ENCODE measurements at places on chromosomes 7 and 10.

GRCh38 chr7:95881597-95881996 is 109.2 kb downstream of the DYNC1I1 start:
- DNase-seq, result no peak

DNA sequence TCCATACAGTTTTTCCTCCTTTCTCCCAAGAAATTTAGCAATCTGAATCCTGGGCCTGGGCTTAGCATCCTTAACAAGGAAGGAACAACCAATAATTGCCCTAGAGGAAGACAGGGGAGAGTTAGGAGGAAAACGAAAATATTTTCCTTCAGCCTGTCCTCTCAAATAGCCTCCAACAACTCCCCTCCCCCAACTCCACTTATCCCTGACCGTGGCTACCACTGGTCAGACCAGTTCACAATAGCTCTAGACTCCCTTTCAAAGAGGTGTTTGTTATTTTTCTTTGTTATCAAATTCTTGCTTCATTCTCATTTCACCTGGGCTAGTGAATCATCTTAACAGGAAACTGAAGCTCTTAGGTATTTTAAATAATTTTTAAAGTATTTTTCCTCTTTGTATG is 114.1 kb downstream of the CPED1 start:
- DNase-seq, result no peak

- DNase-seq, result no peak
Observed at GRCh38 chr7:2897023-2897422, 52.9 kb upstream of the GNA12 start.

DNA sequence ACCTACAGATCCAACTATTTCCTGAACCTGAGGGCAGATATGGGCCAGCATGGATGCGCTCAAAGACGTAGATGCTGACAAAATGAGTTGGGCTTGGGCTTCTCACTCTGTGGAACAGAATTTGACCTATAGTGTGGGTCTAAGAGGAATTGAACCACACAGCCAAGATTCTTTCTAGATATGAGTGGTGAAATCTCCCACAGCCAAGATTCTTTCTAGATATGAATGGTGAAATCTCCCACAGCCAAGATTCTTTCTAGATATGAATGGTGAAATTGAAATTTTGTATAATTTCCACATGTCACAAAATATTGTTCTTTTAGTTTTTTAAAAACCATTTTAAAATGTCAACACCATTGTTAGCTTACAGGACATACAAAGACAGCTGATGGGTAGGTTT is 215.4 kb upstream of the LRGUK start:
- no peak for DNase-seq

- no peak for DNase-seq
Observed at GRCh38 chr10:100659361-100660098, 85.9 kb upstream of the PAX2 start.

GRCh38 chr7:111292026-111292470 is 201.1 kb downstream of the LRRN3 start:
- DNase-seq, result no peak

DNA sequence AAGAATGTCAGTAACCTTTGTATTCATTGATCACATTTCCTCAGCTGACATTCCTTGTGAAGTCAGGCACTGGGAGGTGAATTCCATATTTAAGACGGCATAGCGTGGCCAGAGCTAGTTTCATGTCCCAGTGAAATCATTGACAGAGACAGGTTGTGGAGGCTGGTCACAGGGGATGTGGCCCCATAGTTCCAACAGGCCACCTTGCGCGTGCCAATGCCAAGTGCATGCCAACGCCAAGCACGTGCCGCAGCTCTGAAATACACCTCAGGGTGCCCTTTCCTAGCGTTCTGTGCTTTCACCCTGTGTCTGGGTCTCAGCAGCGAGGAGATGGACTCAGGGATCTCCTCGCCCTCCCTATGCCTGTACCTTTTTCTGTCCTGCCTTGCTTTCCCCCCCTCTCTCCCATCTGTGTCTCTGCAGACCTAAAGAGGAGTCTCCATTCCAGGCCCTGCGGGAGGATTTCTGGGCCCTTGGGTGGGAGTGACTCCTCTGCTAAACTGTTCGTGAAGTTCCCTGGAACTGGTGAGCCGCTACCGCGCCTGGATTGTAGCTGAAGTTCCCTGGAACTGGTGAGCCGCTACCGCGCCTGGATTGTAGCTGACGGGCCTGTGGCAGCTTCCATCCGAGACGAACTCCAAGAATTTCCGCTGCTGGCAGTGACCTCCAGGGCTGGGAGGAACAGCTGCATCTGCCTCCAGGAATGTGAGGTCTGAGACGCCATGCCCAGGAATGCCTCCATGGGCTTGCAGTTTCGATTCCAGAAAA is 19.7 kb downstream of the AQP1 start:
- DNase-seq, result no peak

GRCh38 chr10:3330663-3331062 is 158.1 kb upstream of the PITRM1 start:
- DNase-seq, result no peak

GRCh38 chr7:157474685-157475084 is 137.9 kb downstream of the DNAJB6 start:
- DNase-seq, result peak; percentile 54

DNA sequence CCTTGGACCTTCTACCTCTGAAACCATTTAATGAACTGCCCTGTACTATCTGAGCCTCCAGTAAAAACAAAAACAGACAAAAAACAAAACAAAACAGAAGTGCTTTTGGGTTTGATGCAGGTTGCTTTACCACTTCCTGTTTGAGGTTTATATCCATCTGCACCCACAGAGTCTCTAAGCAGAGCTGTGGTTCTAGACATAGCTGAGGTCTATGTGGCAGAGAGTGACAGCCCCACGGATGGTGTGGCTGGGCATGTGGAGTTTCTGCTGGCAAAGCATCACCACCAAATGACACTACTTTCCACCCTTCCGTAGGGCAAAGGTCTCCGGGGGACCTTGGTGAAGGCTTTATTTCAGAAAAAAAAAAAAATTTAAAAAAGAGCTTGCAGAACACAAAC is 754.2 kb downstream of the GRID1 start:
- DNase-seq, result peak; percentile 12

DNA sequence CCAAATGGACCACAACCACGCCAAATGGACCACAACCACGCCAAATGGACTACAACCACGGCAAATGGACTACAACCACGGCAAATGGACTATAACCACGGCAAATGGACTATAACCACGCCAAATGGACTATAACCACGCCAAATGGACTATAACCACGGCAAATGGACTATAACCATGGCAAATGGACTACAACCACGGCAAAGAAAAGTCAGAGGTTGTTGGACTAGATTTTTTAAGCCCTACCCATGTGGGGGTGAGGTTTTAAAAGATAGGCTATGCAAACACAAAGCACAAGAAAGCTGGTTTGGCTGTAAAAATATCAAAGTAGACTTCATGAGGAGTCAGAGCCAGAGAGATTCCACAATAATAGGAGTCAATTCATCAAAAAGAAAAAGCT is 55.8 kb downstream of the NCAPG2 start:
- no peak for DNase-seq

GRCh38 chr10:22824984-22825383 is 102.9 kb upstream of the ARMC3 start:
- no peak for DNase-seq

DNA sequence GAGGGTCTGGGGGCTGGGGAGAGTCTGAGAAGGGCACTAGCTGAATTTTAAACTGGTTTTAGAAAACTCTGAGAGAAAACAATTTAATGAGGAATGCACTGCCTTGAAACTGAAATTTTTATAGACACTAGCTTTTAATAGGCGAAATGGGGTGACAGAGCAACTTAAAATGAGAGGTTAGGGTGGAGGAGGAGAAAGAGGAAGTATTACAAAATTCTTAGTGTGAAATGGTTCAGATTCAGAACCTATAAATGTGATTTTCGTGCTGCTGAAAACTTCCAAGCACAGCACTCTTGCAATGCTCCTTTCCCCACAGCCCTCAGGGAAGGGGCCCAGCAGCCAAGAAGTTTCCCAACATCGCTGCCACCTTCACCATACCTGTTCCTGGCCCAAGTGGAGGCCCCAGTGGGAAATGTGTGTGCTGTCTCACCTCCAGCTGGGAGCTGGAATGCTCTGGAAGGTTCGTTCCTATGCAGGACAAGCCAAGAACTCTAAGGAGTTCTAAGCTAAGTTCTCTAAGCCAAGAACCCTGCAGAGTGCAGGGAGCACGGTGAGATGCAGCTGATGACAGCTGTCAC is 60.0 kb downstream of the ATXN7L1 start:
- DNase-seq, result no peak

DNA sequence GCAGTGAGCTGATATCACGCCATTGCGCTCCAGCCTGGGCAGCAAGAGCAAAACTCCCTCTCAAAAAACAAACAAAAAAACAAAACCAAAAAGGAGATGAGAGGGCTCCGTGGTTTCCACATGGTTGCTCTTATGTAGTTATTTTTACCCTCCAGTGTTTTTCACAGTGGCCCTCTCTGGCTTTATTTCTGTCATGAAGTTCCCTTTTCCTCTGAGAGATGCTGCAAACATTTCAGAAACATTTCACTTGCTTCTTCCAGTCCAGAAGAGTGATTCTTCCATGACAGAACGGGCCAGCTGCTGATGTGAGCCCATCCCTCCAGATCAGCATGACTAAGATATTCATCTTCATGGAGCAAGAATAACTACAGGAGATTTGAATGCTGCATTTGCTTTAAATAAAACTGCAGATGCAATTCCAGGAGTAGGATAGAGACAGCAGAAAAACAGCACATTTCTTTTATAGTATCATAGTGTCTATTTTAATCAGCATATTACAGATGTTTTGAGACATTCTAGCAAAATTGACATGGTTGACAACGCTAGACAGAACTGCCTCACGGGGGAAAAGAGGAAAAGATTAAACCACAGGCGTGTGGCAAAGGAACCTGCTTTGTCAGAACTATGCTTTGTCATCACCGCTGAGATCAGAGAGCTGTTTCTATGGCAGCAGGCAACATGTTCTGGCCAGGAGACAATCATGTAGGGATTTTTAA is 40.3 kb downstream of the NRCAM start:
- DNase-seq, result no peak

GRCh38 chr10:124918906-124919305 is 23.0 kb upstream of the ZRANB1 start:
- DNase-seq, result no peak

- DNase-seq, result no peak
Observed at GRCh38 chr10:61995220-61995503, 93.7 kb downstream of the ARID5B start.

DNA sequence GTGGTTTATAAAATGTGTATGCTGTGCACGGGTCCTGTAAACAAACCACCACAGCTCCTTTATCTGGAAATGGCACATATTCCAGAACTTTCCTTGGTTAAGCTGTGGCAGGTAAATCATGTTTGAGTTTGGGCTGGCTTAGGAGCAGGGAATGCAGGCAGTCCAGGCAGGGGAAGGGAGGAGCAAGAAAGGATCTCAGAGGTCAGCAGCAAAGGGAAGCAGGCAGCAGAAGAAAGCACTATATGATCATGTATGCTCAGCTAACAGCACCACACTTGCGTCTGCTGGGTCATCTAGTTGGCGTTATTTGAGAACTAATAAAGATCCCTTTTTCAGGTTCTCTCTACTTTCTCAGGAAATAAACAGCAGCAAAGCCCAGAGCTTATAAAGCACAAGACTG is 7.8 kb downstream of the ICA1 start:
- DNase-seq, result no peak

DNA sequence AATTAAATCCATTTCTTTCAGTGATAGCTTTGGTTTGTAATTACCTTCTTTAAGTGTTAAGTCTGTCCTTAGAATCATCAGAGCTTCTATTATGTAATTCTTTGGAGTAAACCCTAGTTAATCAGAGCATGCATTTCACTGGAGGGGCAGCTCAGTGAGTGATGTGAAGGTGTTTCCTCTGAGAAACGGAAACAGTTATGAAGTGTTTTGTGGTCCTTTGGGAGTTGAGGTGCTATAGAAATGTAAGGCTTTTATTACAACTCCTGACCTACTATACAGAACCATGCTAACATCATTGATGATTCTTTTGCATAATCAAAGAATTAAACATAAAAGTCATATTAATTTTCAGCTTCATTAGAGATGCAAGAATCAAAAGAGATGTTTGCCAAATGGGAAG is 141.5 kb downstream of the EXOC4 start:
- no peak for DNase-seq

DNA sequence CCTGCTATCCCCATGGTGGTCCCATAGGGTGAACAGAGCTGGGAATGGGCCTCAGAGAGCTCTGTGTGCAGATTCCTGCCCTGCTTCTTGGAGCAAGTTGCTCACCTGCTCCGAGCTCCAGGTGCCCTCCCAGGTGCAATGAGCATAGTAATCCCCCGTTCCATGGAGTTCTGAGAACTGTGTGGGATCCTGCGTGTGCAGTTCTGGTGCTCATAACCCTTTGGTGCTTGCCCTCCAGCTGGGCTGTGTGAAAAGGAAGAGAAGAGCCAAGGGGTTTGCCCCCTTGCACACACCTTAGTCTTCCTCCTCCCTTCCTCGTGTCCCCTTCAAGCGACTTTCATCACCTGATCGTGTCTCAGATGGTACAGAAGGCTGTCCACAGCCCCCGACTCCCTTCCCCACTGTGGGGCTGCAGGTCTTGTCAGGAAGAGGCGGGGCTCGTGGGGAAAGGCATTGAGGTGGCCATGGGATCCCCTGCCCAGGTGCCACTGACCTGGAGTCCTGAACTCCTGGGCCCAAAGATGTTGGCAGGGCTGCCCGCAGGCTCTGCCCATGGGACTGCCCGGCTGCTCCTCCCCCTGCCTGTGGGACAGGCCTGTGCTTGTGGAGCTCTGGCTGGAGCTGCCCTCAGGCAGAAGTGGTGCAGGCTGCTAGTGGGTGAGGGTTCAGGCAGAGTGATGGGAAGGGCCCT is 21.9 kb upstream of the ZNF488 start:
- DNase-seq, result no peak

DNA sequence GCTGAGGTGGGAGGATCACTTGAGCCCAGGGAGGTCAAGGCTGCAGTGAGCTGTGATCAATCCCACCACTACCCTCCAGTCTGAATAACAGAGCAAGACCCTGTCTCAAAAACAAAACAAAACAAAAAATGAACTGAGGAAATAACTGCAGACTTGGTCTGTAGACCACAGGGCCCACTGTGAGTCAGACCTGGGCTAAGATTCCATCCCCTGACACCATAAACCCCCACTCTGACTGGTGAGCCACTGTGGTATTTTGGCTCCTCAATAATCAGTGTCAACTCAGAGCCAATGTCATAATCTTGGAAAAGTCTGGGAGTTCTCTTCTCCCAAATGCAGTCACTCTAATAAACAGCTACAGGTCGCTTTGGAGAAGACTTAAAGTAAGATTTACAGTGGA is 24.0 kb upstream of the ERCC6 start:
- DNase-seq, result no peak

DNA sequence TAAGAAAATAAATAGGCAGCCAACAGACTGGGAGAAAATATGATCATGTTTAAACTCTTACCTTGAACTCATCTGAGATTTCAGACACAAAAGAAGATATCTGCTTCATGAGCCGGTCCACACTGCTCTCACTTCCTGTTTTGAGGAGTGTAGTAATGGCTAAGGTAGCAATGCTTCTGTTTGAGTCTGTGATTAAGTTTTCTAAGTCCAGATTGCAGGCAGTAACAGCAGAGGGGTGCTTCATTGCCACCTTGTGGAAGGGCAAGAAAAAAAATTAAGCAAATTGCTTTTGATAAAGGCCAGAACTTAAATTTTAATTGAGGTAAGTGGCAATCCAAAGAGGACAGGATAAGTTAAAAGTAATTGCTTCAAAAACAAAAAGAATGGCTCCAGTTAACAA is 69.1 kb downstream of the MEST start:
- DNase-seq, result no peak

GRCh38 chr7:111202321-111202720 is 111.4 kb downstream of the LRRN3 start:
- no peak for DNase-seq

Measured in ecto neural progenitor cell (in vitro differentiated cells).